ENCODE measurements at places on chromosomes 5 and 9.

GRCh38 chr5:28403846-28404245 lies 1365.5 kb upstream of the CDH9 start:
- DNase-seq, result no peak

GRCh38 chr5:35212122-35212982 lies 17.9 kb downstream of the PRLR start:
- no peak for DNase-seq

- no peak for DNase-seq
These were observed 610.5 kb downstream of the ACTL7B start for GRCh38 chr9:108245331-108245730.

GRCh38 chr5:162068936-162069335 lies 1.4 kb downstream of the GABRG2 start:
- DNase-seq, result no peak

DNA sequence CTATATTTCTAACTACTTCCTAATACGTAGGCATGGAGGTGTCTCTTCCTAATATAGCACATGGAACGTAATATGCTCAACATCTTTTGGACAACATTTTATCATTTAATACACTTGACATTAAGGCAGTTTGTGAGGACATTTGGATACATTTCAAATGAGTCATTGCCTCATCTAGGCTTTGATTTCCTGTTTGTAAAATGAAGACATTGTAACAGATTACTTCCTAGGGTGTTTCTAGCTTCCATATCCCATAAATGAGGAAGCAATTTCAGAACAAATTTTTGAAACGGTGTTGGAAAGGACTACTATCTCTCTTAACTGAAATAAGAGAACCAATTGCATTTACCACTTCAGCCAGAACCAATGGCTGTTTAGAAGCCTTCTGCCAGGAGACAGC lies 38.7 kb downstream of the SLC28A3 start:
- DNase-seq, result peak; percentile 15

DNA sequence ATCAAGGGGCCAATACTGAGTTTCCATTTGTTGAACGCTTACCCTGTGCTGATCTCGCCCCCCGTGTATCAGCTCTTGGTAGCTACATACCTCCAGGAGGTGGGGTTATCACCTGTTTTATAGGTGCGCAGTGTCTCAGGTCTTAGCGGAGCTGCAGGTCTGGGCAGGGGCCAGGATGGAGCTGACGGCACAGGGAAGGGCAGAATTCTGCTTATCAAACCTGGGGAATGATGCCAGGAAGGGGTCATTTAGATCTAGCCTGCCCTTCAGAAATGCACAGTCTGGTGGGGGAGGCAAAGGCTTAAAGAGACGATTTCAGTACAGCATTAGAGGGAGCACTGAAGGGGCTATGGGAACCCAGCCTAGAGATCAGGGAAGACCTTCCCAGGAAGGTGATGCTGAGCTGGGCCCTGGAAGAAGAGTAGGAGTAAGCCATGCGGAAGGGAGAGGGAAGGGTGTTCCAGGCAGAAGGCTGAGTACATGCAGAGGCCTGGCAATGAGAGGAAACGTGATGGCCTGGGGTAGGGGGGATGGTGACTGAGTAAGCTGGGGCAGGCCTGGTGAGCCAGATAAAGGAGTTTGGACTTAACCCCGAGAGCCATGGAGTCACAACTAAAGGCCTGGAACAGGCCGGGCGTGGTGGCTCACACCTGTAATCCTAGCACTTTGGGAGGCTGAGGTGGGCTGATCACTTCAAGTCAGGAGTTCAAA lies 31.5 kb downstream of the OLFML2A start:
- DNase-seq, result no peak

GRCh38 chr5:1521671-1522600 lies 1.8 kb downstream of the LPCAT1 start:
- peak; percentile 83 for DNase-seq

DNA sequence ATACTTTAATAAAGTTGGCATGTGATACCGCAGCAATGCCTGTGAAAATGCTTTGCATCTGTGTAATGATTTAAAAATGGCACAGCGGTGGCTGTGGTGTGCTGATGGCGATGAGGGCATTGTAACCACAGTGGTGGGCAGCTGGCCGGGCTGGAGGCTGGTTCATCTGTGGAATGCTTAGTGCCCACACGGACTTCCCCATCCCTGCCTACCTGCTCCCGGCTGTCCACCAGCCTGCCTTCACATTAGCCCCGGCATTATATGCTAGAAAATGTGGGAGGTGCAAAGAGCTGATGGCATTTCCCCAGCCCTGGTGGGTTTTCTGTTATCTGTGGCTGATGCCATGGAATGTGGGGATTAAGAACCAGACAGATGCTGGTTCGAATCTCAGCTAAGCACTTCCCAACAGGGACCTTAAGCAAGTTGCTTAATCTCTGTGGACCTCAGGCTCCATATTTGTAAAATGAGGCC lies 2.9 kb upstream of the NDST1 start:
- peak; percentile 98 for DNase-seq

DNA sequence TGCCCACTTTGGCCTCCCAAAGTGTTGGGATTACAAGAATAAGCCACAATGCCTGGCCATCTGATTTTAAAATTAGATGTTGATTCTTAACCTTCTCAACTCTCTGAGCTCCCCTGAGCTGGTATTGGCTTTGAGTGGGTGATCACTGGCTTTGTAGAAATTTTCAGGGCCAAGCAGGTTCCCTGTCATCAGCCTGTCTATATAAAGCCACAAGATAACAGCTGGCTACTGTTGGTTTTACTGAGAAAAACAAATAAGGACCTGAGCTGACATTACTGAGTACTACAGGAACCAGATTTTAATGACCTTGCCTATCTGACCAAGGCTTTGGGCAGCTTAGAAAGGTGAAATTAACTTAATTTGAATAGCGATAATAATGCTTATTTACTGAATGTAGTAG lies 153.6 kb downstream of the MSX2 start:
- no peak for DNase-seq

DNA sequence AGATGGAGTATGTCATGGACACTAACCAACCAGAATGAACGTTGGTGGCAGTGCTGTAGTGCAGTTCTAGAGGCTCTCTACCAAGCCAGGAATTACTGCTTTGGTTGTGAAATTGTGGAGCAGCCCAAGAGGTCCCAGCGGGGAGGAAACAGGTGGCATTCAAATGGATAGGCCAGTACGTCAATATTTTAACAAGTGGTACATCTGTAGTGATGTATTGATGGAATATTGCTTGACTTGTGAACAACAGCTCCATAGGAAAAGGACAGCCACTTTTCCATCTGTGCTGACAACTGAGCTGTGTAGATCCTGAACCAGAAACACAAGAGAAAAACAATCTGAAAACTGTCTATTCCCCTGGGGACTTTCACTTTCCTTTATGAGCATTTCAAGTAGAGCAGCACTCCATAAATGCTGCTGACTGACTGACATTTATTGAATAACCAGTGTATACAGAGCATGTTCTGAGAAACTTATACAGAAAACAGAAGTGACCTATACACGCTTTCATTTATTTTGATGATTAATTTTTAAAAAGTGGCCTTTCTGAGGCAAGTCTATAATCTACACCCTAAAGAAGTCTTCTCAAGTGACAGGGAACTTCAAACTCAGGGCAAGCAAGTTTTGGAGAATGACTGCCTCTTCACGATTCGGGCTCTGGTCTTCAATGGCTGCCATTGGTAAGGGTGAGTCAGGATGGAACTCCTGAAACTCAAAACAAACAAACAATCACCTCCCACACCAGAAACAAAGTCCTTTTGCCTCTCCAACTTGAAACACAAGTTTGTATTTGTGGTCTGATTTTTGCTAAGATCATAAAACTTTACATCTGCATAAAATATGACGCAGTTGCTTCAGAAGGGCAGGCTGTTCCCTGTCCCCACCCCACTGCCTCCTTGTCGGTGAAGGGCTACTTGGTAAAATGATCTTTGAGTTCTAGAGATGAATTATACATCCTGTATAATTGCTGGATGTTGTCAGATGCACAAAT lies 362.4 kb downstream of the NDUFS4 start:
- no peak for DNase-seq

DNA sequence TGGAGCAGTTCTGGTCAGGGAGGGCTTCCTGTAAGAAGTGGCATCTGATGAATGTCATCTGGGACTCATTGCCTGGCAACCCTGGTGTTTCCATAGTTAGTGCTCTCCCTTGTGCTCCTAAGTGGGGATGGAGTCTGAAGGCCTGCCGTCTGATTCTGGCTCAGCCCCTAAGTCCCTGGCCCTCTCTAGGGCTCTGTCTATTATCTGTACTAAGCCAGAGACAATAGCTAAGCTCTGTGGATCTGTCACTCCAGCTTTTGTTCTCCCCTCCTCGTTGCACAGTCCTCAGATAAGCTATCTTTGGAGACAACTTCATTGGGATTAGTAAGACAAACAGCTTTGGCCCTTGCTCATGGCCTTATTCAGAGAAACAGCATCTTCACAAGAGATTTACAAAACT lies 30.6 kb upstream of the TTC1 start:
- DNase-seq, result no peak

- DNase-seq, result peak; percentile 91
These were observed 14.3 kb upstream of the JADE2 start for GRCh38 chr5:134510970-134511795.

GRCh38 chr5:124908581-124909451 lies 162.4 kb upstream of the ZNF608 start:
- DNase-seq, result no peak

DNA sequence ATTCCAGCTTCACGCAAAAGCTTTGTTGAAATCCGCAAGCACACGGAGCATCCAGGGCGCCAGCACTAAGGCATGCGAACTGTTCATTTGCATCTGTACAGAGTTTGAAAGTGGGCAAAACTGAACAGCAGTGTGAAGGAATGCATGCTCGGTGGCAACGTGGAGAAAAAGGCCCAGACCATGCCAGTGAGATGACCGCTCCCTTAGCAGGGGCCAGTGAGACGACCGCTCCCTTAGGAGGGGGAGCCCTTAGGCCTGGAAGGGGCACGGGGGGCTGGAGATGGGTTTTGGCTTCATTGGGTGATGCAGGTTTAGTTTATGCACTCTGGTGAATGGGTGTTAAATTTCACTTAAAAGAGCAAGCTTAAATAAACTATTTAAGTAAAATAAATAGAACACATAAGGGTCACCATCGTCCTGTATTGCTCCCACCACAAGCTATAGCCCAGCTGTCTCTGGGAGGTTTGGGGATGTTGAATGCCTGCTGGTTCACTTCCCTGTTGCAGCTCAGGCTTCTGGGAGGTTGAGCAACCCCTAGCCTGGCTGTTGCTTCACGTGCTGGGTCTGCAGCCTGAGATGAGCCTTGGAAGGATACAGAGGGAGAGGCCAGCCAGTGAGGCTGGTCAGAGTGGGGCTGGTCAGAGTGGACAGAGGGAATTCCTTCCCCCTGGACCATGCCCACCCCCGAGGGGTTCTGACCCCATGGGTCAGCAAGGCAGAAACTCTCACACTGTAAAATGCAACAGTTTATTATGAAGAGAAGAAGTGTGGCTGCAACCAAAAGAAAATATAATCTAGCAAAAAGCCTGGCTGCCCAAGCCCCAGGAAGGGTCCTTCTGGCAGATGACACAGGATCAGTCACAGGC lies 4.6 kb upstream of the FCN1 start:
- no peak for DNase-seq

Data from RCC 7860 (cell line).